ENCODE measurements at places on chromosomes 12 and 14.

DNA sequence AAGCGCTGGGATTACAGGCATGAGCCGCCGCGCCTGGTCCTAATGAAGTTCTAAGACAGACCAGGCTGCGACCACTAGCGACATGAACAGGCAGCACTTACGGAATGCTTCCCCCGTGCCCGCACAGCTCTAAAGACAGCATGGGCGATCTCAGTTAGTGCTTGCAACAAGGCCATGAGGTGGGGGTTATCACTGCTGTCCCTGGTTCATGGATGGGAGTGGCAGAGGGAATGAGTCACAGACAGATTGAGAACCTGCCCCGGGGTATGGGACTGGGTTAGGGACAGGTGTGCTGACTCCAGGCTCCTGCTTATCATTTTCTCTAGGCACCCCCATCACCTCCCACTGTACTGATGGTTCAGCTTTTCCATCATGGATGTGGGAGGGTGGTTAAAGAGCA, 160.9 kb downstream of the VRK1 start:
- no peak for DNase-seq

- no peak for DNase-seq
Measured at GRCh38 chr12:131796754-131797587, 31.2 kb upstream of the MMP17 start.

DNA sequence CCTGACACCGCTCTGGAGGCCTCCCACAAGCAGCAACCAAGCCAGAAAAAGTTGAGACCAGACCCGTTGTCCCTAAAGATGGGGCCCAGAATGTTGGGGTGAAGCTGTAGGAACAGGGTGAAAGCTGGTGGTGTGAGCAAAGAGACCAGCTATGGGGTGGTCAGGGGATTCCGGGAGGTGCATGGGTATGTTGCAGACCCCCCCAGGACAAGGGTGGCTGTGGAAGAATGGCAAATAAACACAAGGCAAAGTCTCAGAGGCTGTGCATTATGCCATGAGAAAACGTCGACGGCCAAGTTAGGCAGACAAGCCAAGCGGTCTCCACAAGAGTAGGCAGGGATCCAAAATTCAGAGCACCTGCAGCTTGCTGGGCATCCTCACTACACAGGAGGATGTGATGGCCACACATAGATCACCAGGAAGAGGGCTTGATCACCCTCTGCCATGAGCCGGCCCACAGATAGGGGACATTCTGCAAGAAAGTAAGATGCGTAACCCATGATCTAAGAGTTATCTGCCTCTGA, 58.8 kb upstream of the KCNA1 start:
- DNase-seq = no peak

DNA sequence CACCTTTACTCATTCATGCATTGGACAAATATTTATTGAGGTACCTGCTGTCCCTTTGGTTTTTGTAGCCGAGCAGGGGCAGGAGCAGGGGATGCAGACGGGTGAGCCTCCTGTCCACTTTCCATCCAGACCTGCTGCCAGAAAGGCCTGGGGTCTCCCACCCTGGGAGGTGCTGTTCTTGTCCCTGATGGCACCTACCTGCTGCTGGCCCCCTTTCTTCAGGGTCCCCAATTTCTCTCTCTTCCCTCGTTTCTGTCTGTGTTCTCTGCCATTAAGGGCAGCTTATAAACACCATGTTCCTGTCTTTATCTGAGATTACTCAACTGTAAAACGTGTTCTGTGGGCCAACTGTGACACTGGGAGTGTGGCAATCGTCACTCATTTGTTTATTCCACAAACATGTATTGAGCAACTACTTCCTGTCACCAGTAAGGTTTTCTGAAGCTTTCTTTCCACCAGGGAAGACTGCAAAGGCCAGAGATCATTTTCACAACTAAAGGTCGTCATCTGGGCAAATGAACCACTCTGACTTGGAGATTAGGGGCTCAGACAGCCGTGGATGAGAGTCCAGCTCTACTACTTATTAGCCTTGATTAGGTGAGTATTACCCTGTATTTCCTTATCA, at the start of gene HAL:
Gene HAL (minus strand): TSS at position 311 of the 625 bp plus-strand sequence. CDS start 434 bp downstream, outside the sequence.
- no peak for DNase-seq

DNA sequence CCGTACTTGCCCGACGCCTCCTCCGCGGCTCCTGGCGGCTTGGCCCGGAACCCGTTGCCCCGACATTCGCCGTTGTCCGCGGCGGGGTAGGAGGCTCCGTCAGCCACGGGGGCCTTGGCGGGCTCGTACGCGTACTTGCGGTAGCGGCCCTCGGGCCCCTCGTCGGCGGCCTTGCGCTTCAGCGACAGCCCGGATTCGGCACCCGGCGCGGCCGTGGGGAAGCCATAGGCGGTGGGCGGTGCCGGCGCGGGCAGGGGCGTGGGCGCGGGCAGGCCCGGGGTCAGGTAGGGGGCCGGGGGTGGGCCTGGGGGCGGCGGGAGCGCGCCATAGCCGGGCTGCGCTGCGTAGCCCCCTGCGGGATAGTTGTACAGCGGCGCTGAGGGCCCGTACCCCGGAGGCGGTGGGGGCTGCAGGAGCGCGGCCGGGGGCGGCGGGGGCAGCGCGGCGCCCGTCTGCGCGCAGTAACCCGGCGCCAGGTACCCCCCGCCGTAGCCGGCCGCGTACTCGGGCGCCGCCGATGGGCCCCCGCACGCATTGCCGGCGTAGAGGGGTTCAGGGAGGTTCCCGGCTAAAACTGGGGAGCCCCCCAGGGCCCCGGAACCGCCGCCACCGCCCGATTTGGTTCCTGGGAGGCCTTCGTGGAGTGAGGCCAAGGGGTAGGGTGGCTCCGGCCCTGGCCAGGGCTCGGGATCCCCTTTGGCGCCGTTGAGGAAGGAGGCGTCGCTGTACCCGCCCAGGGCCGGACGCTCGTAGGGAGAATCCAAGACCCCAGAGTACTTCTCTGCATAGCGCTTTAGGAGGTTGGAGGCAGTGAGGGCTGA, 26.9 kb downstream of the FIGNL2 start:
- no peak for DNase-seq
